Kidney capillary endothelial cell (primary cell): ENCODE measurements at places on chromosomes 7 and 10.
A peak's percentile ranks its signal among the peaks of the same experiment; 100 is the strongest.

DNA sequence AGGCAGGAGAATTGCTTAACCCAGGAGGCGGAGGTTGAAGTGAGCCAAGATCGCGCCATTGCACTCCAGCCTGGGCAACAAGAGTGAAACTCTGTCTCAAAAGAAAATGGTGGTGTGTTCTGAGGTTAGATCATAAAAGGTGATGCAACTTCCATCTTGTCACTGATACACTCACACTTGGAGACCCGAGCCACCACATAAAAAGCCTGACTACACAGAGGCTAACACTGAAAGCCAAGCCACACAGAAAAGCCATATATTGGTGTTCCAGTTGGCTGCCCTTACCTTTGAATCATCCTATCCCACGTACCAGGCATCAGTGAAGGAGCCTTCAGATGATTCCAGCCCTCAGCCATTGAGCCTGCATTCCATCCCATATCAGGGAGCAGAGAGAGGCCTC, 4.0 kb downstream of the MORN4 start:
- no peak for DNase-seq

DNA sequence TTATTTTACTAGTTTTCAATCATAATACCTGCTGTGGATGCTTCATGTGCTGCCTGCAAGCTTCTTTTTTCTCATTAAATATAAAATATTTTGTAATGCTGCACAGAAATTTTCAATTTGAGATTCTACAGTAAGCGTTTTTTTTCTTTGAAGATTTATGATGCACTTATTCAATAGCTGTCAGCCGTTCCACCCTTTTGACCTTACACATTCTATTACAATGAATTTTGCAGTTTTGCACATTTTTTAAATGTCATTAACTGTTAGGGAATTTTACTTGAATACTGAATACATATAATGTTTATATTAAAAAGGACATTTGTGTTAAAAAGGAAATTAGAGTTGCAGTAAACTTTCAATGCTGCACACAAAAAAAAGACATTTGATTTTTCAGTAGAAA, 103.0 kb downstream of the PTEN start:
- no peak for DNase-seq

- no peak for DNase-seq
Observed at GRCh38 chr10:123512901-123513775, 153.0 kb upstream of the GPR26 start.

GRCh38 chr10:70683601-70683934, 11.3 kb downstream of the ADAMTS14 start:
- DNase-seq: no peak

GRCh38 chr10:69340695-69341094, 62.4 kb downstream of the HK1 start:
- DNase-seq: no peak

- peak; percentile 99 for DNase-seq
Observed at GRCh38 chr10:104300002-104300735, 31.2 kb downstream of the GSTO2 start.

- DNase-seq: no peak
Observed at GRCh38 chr7:12564996-12565764, 5.3 kb upstream of the SCIN start.

DNA sequence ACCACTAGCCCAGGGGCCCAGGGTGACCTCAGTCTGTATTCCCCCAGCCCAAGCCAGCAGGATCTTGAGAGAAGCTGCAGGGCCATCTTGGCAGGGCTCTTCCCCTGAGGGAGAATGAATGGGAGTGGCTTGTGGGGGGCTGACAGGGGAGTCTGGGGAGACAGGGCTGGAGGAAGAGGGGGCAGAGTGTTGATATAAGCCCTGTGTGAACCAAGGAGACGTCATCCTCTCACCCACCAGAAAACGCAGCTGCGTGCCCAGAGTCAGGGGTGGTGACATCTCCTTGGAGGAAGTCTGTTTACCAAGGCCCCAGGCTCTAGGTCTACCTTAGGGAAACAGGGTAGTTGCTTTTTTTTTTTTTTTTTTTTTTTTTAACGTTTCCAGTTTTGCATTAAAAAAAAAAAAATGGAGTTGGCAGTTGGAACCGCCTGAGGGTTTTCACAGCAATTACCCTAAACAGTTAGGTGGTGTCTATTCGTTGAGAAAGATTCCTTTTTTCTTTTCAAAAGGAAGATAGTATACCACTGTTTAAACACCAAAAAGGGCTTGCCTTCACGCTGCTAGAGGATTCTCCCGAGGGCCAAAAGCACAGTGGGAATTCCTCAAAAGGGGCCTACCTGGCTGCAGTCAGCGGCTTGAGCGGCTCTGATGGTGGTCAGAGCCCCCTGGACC, 113.8 kb downstream of the PRPF18 start:
- no peak for DNase-seq

DNA sequence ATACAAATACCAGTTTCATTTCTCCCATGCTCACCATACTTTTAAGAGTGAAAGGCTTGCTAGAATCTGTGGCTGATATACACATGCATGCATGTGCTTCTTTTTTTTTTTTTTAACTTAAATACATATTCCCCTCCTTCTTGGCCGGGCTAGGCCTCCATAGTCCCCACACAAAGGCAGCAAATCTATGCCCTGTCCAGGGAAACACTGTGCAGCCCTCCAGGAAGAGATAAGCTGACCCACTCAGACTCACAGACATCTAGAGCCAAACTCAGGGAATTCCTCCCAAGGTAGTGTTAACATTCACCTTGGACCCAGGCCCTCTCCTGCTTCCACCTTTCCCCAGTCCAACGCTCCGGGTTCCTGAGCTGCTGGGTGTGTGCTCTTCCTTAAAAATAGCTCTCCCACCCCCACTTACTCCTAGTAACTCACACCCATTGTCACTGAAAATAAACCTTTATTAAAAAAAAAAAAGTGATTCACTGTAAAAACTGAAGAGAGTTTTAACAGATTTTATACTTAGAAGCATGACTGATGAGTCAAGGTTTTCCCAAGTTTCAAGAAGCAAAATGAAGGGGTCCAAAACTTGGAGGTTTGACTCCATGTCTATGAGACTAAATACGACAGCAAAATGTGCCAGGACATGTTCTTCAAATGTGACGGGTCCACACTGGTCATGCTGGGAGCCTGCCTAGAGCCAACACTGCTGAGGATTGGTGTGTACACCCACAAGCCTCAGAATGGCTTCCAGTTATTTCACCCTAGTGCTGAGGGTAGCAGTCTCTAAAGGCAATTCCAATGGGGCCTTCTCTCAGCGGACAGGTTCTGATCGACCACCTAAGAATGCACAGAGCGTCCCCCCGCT, 159.5 kb downstream of the GLI3 start:
- no peak for DNase-seq

DNA sequence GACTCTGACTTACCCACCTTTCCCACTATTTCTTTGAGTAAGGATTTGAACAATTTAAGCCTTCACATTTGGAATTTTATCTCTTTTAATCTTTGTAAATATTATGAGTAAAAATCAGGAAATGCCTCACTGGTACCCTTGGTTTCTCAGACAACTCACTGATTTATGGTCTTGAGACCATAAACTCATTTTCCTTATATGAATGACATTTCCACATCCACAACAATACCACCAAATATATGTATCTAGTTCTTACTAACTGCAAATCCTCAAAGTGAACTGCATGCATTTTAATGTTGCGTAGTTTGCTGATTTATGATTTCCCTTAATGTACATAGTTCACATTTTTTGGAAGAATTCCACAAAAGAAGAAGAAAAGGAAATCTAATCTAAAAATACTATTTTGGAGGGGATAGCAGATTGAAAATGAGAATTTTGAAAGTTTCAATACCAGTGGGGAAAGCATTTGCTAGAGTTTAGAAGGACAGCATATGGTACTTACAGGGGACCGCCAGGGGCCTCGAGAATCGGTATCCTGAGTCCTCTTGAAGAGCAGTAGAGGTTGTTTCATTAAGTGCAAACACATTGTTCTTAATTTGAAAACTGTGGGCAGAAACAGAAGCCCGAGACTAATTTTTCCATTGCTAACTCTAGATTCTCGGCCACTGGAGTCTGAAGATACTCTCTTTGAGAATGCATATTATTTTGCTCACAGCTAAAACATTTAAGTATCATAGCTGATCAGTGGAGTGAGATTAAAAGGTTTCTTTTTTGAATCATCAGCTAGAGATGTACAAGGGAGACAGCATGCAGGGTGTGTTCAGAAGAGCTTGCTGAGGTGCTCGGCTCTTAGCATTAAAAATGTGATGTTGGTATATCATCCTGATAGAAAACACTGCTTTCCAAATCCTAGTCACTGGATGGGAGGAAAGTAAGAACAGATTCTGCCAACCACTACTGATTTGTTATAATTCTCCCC, 964.0 kb downstream of the GATA3 start:
- DNase-seq: no peak

- DNase-seq: no peak
Observed at GRCh38 chr10:103713676-103714075, 141.7 kb downstream of the SH3PXD2A start.

DNA sequence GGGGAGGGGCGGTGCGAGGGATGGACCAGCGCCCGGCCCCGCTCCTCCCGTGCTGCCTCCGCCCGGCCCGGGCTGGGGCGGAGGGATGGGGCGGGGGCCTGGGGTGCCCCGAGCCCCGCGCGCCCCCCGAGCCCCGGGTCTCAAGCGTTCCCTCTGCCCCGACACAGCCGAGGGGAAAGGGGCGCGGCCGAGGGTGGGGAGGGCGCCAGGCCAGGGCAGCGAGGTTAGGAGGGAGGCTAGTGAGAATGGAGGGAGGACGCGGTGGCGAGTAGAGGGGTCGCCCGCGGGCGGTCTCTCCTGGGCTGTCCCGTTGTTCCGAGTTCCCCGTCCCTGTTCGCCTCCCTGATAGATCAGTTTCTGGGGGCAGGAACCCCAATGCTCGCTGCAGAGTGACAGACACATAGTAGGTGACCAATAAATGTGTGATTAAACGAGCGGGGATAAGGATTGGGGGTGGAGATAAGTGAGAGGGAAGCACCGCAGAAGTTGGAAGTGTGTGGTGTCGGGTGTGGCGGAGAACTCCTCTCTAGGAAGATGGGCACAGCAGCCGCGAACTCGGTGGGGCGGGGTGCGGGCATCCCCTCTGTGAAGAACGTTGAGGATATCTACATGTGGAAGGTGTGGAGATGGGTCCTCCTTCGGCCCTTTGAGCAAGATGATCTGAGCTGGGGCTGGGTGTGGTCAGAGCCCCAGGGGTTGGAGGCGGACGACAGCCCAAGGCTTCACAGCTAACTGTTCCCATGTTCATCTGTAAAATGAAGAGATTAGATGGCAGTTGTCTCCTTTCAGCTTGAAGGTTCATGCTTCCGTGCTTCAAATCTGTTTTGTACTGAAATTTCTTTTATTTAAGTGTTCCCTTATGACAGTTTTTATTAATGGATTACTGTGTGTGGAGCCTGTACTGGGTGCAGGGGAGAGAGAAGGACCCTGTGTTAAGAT, 580 bp downstream of the ZNF775 start:
- no peak for DNase-seq

- no peak for DNase-seq
Observed at GRCh38 chr10:91105269-91105668, 115.2 kb upstream of the PCGF5 start.
